ENCODE measurements at places on chromosomes 11 and 22.

DNA sequence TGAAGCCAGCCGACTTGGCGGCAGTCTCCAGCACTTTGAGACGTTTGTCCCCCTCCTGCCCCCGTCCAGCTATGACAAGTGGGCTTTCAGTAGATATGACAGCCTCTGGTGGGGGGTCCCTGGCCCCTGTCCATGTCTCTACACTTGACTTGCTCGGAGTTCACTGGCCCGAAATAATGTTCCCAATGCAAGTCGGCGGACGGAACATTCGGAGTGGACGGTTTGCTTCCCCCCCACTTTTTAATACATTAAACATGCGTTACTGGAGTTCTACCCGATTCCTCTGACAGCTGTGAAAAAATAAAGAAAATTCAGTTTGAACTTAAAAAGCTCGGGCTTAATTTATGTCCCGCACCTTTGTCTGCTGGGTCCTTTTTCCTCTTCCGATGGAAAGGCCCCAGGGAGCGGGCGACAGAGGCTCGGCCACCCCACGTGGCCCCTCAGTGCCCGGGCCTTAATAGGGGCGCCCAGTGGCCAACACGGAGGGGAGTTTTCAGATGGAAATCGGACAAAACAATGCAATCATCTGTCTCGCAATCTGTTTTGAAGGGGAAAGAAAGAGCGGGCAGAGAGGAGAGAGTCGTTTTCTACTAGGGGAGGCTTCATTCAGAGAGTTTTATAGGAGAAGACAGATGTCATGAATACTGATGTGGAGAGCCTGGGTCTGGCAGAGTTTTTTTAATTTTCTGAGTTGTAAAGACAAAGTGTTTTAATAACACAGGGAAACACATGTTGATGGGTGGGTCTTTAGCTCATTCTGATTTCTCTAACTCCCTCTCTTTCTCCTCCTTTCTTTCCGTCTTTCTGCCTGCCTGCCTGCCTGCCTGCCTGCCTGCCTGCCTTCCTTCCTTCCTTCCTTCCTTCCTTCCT, 50.2 kb downstream of the SMIM38 start:
- DNase-seq = no peak

DNA sequence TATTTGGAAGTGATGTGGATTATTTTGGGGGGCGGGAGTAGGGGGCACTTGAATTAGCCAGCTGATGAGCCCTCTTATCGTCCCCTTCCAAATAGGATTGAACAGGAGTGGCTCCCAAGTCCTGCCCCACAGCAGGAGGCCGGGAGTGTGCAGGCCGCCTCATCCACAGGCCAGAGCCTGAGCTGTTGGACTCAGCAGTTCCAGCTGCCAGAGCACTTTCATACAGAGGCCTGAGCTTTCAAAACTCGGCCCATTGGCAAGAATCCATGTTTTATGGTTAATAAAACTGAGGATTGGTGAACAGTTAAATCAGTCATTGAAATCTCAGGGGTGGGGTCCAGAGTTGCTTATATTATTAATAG, 9.6 kb downstream of the FAM118A start:
- DNase-seq = no peak

DNA sequence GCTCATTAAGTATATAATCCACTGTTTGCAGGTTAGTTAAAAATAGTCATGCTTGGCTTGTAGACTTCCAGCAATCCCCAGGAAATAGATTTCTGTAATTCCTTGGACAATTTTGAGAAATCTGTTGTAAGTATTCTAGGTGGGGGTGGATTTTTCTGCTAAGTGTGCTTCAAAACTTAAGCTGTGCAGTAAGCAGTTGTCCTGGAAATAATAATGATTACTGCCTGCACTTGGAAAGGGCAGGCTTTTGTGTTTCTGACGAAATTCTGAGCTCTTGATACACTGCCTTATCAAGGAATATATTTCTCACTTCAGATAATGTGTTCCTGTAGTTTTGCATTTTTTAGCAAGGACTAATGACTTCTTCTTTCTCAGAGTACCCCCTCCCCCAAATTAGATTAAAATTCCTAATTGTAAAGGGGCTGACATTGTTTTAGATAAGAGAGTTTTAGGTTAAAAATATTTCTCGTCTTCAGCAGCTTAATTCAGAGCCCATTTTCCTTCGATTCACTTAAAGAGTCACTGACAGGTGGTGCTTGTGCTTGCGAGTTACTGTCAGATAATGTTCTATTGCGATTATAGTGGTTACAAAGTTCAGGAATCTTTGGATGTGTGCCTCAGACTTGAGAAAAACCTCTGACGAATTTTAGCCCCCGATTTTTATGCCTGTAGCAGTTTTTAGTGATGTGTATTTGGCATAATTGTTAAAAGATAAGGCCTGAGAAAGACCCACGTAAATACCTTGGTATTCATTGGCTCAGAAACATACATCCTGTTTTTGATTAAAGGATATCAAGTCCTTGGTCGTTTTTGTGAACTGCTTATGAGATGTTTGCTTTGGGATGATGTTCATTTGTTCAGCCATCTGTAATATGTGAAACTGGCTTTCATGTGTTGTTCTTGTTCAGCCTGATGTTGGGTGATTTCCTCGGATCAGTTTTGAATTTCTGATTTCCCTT, 120.5 kb downstream of the HIPK3 start:
- DNase-seq = no peak

DNA sequence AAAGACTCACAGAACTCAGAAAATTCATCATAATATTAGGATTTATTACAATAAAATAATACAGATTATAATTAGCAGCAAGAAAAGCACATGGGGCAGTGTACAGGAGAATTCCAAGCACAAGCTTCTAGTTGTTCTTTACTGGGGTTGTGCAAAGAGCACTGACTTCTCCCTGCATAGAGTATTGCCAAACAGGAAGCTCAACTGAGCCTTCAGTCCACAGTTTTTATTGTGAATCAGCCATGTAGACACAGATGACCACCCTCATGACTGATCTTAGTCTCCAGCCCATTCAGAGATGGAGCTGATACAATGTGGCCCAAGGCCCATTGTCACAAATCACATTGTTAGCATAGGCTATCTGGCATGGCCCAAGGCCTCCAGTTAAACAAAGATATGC, 798.9 kb downstream of the KCNA4 start:
- DNase-seq = no peak

DNA sequence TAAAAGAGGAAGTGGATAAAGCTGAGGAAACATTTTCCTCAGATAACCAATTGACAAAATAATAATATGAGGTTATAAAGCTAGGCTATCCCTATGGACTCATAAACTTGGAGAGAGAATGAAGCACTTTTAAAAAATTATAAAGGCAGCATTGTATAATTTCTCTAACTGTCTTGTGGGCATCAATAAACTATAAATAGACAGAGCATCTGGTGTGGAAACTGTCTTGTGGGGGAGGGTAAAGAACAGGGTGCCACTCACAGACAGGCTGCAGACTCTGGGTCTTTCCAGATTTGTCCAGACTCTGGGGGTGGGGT, 333.5 kb downstream of the BUD13 start:
- DNase-seq = no peak

GRCh38 chr11:38460896-38461295, 1862.9 kb upstream of the RAG2 start:
- DNase-seq = no peak

- DNase-seq = no peak
These were observed 31.6 kb downstream of the BRSK2 start for GRCh38 chr11:1421291-1421690.

DNA sequence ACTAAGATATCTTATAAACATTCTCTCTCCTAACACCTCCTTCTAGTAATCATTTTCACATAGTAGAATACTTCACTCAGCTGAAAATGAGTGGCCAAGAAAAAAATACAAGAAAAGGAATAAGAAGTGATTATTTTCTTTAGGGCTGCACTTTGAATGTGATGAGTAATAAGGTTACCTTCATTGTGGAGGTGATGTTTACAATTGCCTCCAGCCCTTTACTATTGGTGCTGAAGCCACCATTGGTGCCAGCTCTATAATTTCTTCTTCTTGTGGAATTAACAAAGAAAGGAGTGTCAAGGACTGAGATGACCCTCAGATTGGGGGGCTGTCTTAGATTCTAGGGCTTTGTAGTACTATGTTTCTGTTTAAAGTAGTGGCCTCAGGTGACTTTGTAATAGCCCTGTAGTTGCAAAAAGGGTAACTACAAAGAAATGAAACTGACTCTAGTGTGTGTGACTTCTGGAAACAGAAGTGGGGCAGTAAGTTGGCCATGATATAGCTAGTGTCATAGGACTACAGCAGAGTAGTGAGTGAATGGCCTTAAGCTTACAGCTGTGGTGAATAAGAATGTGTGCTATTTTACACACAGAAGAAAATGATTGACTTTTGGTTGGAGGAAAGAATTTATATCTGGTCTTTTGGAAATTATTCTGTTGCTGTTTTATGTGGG, 287.2 kb downstream of the TMEM135 start:
- DNase-seq = no peak

- peak; percentile 34 for DNase-seq
These were observed 86.6 kb upstream of the ARHGAP32 start for GRCh38 chr11:129278586-129279319.

GRCh38 chr22:47152938-47153337, 390.5 kb downstream of the TBC1D22A start:
- DNase-seq = no peak

DNA sequence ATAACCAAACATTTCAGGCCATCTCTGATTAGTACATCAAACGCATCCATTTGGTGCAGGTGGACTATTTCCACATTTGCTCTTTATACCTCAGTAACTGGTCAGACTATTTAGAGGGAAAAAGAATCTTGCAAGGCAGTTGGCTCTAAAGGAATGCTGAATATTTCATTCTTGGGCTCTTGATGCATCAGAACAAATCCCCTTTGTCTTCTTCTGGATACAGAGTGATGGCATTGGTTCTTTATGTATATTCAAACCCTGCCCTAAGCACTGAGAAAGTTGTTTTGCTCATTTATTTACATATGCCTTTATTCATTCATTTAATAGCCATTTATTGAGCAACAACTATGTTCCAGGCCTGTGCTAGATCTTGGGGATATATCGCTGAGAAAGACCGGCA, 31.1 kb upstream of the RAB30 start:
- no peak for DNase-seq

- no peak for DNase-seq
These were observed 64.1 kb upstream of the WNT11 start for GRCh38 chr11:76270389-76270788.

DNA sequence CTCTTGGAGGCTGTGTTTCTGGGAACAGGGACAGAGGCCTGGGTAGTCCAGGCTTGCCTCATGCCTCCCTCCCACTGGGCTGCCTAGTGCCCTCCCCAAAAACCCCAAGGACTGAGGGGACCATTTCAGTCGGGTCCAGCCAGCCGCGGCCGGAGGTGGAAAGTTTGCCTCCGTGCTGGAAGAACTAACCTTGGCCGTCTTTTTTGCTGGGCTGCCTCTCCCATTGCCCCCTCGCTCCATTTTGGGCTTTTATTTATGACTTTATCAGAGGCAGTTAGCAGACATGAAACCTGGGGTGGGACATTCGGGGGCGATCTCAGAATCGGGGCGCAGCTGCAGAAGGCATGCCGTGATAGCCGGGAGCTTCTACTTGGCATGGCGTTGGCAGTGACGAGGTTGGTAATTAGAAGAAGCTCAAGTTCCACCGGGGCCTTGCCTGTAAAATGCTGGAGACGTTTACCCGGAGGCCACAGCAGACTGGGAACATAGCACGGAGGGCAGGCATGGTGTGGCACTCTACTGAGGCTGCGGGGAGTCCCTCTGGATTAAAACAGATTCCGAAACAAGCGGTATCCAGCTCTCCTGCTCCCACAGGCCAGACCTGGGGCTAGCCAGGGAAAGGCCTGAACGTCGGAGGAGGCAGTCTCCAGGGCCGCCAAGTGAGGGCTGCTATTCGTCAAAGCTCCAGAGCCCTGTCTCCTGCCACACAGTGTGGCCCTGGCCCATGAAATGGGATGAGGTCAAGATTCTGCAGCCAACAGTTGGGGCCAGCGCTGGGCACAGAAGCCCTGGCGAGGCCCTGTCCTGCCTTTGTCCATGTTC, 76.4 kb upstream of the PPARA start:
- no peak for DNase-seq

DNA sequence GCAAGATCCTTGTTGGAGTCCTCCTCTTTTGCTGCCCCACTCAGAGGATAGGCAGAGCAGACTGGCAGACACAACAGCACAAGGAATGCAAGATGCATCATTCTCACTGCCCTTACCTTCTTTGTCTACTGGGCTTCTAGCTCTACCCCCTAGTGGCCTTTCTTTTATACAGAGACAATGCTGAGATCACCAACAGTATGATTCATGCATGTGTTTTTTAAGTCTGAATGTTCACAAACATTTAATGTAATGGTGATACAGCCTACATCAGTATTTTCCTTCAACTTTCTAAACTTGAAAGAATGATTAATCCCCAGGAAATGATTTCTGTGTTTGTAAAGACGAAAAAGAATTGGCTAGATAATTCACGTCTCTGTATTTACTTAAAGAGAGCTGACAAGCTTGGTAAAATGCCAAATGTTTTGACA, at the start of gene MMP10:
Gene MMP10 (minus strand): TSS at position 138 of the 428 bp plus-strand sequence. CDS start 37 bp downstream, at position 101.
- peak; percentile 44 for DNase-seq

DNA sequence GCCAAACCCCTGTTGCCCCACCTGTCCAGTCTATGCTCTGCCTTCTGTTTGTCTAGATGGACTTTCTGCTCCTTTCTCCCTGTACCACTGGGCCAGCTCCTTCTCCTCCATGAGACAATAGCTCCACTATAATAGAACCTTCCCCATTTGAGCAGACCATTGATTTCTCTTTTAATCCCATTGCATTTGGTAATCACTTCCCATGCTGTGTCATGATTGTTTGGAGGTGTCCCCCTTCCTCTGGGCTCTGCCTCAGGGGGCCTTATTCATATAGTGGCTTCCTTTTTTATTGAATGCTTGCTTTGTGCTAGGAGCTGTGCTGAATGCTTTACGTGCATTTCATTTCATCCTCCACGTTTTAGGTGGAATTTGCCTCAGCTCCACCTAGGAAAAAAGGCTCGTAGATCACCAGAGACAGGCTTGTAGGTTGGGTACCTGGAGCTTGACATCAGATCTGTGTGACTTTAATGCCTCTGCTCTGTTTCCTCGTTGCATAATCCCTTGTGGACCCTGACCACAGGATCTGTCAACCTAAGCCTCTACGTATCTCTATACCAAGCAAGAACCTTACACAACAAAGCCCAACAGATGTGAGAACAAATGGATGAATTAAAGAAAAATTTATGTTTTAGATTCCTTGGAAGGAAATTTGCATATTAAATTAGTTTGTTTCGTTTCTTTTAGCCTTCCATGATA, 106.2 kb upstream of the RASSF10 start:
- DNase-seq = no peak

- no peak for DNase-seq
These were observed 125.6 kb downstream of the SNX19 start for GRCh38 chr11:130790689-130791088.

GRCh38 chr11:68043349-68044144, 4.7 kb downstream of the TCIRG1 start:
- peak; percentile 40 for DNase-seq
